ENCODE measurements at places on chromosomes 16 and 17.

DNA sequence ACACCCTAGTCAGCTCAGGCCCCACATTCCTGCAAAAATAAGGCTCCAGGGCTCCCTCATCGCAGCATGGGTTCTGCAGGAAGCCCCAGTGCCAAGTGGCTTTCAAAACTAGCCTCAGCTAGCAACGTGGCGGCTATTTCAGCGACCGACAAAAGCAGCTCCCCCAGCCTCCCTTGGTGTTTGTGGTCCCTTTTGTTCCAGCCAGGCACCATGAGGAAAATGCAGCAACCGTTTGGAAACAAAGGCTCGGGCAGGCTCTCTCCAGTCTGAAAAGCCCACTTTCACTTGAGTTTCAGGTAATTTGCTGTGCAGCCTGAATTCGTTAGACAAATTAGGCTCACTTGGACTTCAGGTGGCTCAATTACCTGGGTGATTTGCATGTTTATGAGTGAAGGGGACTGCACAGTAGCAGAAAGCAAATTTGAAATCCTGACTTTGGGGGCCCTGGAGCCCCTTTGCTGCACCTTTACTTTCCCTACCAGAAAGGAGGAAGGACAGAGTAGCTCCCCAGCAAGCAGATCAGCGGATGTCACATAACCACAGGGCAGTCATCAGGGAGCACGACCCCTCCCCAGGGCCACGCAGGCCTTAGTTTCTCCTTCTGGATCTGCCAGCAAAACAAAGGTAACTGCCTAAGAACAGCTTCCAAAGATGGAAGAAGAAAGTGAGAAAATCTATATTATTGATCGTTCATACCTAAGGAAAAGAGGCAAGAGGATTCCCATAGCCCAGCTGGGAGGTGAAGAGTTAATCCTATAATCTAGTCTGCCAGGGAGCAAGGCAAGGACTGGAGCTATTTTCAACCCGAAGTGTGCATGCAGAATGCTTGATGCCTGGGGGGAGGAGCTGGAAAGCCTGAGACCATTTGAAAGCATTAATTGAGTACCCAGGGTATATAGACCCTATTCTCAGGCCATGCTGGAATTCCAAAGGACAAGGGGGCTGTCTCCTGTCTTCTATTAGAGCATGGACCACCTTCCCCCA, 143.1 kb upstream of the SDK2 start:
- DNase-seq = no peak

GRCh38 chr16:15778204-15778743, 78.6 kb downstream of the MYH11 start:
- no peak for DNase-seq

GRCh38 chr16:31413381-31413780, 14.8 kb downstream of the COX6A2 start:
- no peak for DNase-seq

- DNase-seq = no peak
Measured at GRCh38 chr16:1354815-1355540, 3.2 kb downstream of the GNPTG start.

GRCh38 chr16:17377360-17378324, 93.1 kb downstream of the XYLT1 start:
- DNase-seq = no peak

DNA sequence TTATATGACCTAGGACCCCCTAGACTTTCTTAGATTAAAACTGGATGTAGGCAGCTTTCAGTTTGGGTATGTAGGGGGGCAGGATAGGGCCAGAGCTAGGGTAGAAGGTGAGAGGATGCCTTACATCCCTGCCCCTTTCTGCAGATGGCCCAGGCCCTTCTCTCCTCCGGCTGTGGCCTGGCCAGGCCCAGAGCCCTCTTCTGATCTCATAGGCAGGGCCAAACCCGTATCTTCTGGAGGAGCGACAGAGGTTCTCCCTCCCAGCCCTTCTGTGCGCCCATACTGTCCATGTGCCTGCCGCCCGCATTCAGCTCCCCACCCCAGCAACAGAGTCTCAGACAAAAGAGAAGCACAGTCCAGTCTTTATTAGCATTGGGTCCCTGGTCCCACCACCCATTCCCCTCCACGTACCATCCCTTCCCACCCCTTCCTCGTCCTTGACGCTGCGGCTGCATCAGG, 2.0 kb upstream of the TSPOAP1 start:
- DNase-seq = no peak

Measured in stimulated activated CD4-positive, alpha-beta T cell treated with anti-CD3 and anti-CD28 coated beads, Interleukin-12 subunit alpha, Interleukin-12 subunit beta, amount 100 ng/mL, for 24 hours (primary cell).